ENCODE measurements at places on chromosomes 13 and 19. TPM values are rescaled to one million over a fixed set of nuclear protein-coding genes. Genes with fewer than 3 reads are reported as not detected.

ZNF835 gene
- total RNA-seq: 1.0 TPM

DNA sequence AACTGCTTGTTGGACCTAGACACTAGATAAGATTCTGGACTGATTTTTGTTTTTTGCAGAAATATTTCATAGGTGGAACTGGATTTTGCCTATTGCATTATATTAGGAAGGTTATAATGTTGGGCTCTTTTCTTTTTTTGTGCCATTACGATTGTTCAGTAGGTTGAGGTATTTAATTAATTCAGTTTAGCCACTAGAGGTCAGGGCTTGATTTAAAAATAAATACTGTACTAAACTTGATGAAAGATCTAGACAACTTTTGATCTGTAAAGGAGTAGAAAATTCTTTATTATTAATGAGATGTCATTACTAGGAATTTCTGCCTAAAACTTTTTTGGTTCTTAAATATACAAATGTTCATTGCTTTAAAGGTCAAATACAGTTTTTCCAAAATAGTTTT is 15.2 kb upstream of the SUPT20H start:
- H3K4me1 ChIP-seq: no peaks in the 10 kb centered on the region
- no peaks in the 10 kb centered on the region for H3K27me3 ChIP-seq
- no peak overlapping the region for H3K4me3 ChIP-seq
- H3K27ac ChIP-seq: no peak overlapping the region

TTC9B gene
- not detected for total RNA-seq

MRI1 gene
- 29.1 TPM for total RNA-seq
